Stimulated activated CD8-positive, alpha-beta memory T cell treated with anti-CD3 and anti-CD28 coated beads, Interleukin-7, amount 100 ng/mL, for 1 hour (primary cell): ENCODE measurements at places on chromosomes 7 and 10.

DNA sequence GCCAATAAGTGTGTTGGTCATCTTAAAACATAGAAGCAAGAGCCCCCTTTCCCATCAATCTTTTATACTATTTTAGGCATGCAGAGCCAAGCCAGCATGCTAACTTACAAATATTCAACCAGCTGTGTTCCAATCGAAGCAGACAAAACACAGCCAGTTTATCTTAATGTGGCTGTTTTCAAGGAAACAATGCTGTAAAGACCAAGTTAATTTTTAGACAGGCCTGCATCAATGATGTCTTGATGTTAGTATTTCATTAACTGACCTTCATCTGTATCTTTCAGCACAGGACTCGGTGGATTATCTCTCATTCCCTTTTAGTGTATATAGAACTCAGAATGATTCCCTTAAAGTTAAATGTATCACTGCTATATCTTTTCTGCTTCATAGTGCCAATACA, 262.0 kb upstream of the ZWINT start:
- no peak for DNase-seq

DNA sequence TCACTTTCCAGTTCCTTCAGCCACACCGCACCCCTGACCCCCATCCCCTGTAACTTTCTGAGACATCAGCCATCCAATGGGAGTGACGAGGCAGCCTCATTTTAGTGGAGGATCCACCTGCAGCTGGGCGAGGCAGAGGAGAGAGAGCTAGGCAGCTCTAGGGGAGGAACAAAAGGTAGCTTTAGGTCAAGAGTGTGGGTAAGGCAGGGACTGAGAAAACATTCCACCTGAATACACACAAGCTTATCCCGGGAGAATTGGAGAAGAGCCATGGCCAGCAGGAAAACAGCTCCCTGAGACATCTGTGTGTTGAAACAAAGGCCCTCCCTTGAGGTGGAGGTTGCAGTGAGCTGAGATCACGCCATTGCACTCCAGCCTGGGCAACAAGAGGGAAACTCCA, 6.7 kb upstream of the KLRG2 start:
- no peak for DNase-seq

GRCh38 chr10:23381298-23382040, 36.9 kb upstream of the C10orf67 start:
- DNase-seq = no peak

DNA sequence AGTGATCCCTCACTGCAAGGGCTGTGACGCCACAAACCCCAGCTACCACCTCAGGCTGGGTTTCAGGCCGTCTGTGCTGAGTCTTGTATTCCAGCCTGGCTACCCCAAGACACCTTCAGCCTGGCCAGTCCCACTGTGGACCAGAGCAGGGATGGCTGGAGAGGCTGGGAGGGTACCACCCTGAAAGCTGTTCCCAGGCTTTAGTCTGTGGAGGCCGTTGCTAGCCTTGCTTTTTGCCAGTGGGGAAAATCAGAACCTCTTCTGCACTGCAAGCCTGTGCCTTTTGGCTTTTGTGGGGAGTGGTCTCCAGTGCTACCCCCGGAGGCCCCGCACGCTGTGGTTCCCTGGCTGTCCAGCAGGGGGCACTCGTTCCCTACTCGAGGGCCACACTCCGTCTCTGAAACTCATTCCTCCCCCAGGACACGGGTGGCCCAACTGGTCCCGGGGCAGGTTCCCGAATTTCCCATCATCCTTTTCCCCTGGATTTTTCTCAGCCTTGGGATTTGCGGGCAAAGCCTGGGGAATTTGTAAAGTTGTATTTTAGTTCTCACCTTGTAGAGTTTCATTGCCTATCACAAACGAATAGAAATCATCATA, 128.4 kb upstream of the BTBD16 start:
- peak; percentile 5 for DNase-seq

DNA sequence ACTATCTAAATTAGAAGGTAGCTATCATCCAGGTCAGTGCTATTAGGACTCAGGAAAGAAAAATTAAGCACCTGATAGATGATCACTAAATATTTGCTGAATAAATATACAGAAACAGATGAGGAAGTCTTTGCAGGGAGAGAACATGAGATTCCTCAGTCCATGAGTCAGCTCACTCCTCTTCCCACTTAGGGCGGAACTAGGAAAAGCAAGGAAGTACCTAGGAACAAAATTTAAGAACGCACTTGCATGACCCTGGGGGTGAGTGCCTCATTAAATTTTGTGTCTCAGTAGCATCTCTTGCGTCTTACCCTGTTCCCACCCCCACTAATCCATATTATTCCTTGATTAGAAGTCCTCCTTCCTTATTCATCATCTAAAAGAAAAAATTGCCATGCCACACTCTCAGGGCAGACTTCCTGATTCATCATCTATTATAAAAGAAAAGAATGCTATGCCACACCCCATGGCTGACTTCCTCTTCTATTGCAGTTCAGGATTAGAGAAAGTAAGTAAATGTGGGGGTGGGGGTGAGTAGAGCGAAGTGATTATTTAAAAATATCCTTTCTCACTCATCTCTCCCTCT, 208.8 kb downstream of the THSD7A start:
- no peak for DNase-seq

GRCh38 chr10:110032801-110033700, 25.3 kb downstream of the ADD3 start:
- no peak for DNase-seq

- no peak for DNase-seq
Observed at GRCh38 chr10:83373671-83374070, 765.6 kb upstream of the GHITM start.

- no peak for DNase-seq
Observed at GRCh38 chr10:92873029-92873428, 24.7 kb downstream of the EXOC6 start.
